ENCODE measurements at places on chromosomes 3 and 15.
A peak's percentile ranks its signal among the peaks of the same experiment; 100 is the strongest.

DNA sequence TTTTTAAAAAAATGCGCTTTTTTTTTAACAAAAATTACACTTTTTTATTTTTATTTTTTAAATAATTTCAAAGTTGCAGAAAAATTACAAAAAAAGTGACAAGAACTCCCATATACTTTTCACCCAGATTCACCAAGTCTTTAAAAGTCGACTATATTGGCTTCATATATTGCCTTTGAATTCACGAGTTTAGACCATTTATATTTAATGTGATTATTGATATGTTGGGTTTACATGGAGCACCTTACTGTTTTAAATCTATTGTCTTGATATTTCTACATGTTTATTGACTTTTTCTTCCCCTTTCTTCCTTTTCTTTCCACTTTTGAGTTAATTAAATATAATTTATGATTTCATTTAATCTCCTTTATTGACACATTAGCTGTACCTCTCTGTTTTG, 127.2 kb downstream of the OPA1 start:
- DNase-seq = no peak

GRCh38 chr15:52657338-52657737, 21.9 kb downstream of the ATOSA start:
- no peak for DNase-seq

- DNase-seq = no peak
These were observed 41.0 kb upstream of the LIMD1 start for GRCh38 chr3:45553469-45553974.

- DNase-seq = peak; percentile 60
These were observed 21.6 kb upstream of the PSTPIP1 start for GRCh38 chr15:76973362-76973743.

GRCh38 chr3:69948246-69948862, 51.2 kb upstream of the SAMMSON start:
- no peak for DNase-seq

- no peak for DNase-seq
These were observed 3.7 kb downstream of the CHRNA3 start for GRCh38 chr15:78617076-78617475.

- DNase-seq = peak; percentile 35
These were observed 397.6 kb downstream of the FOXP1 start for GRCh38 chr3:71185733-71186455.

- no peak for DNase-seq
These were observed 87.6 kb upstream of the MYZAP start for GRCh38 chr15:57503911-57504598.

- DNase-seq = no peak
These were observed 170.0 kb downstream of the SOX2 start for GRCh38 chr3:181881749-181882148.

- no peak for DNase-seq
These were observed 215.8 kb downstream of the KCNH8 start for GRCh38 chr3:19364148-19364547.

DNA sequence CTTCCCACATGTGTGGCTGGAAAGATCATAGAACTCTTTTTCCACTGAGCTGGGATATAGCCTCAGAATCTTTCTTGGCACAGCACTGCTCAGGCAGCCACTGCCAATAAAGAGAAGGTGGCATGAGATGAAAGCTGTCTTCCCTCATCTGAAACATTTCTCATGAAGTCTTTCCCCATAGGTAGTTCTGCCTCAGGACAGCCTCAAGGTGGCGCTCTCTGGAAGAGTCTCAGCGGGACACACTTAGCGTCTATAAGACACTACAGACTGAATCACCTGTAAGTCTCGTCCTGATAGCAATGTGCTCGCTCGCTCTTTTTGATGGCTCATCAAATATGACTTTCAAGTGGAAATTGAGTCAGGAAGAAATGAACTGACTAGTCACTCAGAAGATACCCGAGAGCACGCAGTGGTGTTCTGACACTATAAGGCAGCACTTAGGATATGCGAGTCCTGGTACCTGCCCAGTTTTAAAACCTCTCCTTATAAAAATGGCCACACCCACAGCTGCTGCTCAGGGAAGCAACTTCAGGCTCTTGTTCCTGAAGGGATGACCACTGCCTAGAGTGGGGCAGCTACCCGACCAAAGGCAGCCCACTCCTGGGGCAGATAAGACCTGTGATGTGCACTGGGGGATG, 269.5 kb downstream of the SUCLG2 start:
- peak; percentile 15 for DNase-seq

DNA sequence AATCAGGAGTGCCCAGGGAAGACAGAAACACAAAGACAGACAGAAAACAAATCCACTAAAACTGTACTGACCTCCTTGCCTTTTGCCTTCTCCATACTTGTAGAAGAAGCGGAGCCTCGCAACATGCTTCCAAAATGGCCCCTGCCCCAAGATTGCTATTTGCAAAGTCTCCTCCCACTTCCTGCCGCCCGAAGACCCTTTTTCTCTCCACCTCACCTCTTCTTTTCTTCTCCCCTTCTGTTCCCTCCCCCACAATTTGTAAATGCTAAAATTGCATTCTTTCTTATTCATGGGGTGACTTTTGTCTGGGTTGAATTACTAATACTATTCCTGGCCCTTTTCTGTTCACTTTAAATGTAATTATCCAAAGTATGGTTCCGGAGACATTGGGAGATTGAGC, at the start of gene DPPA4:
DPPA4 (minus strand) TSS at position 154 of the 400 bp plus-strand sequence; CDS start at position 125, 29 bp downstream.
- DNase-seq = no peak

- no peak for DNase-seq
These were observed 1.5 kb upstream of the SLC35G2 start for GRCh38 chr3:136817448-136817847.

GRCh38 chr3:134249935-134250716, 533 bp downstream of the RYK start:
- peak; percentile 48 for DNase-seq

DNA sequence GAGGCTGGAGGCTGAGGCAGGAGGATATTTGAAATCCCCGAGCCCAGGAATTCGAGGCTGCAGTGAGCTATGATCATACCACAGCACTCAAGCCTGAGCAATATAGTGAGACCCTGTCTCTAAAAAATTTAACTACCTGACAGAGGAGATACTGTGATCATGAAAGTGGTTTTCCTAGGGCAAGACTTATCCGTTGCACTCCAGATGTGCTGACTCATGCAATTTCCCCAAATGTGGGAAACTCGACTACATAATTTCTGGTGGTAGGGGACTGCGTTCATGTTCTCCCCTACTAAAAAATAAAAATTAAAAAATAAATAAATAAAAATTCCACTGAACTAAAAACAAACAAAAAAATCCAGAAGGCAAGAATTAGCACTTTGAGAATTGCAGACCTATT, 271.7 kb downstream of the SHQ1 start:
- no peak for DNase-seq

DNA sequence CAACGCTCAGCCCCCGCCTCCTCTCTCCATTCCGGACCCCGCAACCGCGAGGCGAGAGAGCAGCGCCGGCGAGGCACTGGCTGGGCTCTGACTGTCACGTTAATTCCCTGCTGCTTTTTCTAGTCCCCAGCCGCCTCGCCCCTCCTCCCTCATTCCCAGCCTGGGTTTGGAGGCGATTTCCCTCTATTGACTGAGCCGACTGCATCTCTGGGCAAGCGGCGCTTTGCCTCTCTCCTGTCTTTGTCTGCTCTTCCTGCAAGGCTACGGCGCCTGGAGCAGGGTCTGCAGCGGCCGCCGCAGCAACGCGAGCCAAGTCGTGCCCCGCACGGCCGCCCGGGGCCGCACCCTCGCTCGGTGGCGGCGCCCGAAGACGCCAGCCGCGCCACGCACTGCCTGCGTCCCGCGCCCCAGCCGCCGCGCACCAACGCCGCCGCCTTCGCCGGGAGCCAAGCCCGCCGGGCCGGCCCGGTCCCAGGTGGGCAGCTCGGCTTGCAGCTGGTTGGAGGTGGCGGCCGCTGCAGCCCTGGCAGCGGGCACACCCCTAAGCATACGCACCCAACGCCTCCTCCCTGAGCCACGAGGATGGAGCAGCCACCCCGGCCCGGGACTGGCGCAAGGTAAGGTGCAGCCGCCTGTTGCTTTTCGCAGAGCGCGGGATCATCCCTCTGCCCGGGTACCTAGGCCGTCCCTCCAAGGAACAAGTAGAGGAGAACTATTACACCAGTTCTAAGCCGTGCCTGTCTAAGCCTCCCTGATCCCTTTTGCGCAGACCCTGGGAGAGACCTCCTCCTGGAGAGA, at the start of gene LRRC3B:
LRRC3B (plus strand) TSS at position 152 of the 798 bp plus-strand sequence. CDS start 86,901 bp downstream, outside the sequence.
- DNase-seq = no peak

- no peak for DNase-seq
These were observed 114.5 kb downstream of the GMPS start for GRCh38 chr3:155984791-155985417.

- DNase-seq = no peak
These were observed 415.3 kb downstream of the TIGIT start for GRCh38 chr3:114709102-114709501.

GRCh38 chr15:96672629-96673028, 342.1 kb downstream of the NR2F2 start:
- no peak for DNase-seq

DNA sequence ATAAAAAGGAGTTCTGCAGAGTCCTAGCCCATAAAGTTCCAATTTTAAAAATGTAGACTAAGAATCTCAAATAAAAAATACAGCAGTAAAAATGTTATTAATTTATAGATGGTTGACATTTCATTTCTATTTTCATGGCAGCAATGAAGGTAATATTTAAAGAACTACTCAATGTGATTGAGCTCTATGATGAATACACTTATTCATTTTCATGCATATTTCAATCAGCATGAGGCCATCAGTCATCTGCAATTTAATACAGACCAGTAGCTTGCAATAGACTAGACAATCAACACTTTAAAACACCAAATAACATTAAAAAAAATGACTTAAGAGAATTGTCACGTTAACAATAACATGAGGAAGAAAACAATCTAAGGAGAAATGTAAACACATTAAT, 1295.8 kb upstream of the ALCAM start:
- no peak for DNase-seq

GRCh38 chr15:69704229-69704628, 251.6 kb downstream of the RPLP1 start:
- no peak for DNase-seq

DNA sequence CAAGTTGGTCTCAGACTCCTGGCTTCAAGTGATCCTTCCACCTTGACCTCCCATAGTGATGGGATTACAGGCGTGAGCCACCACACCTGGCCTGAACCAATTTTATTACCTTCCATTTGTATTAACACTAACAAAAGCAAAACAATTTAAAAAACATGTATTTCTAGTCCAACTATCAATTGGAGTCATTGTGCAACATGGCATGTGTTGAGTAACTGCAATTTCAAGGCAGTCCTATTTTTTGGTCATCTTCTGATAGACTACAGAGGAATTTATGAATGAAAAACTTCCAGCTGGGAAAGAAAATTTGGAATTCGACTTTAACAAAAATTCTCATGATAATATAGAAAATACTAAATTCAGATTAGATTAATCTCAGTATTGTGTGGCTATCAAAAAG, 16.8 kb downstream of the SPTSSB start:
- DNase-seq = no peak

DNA sequence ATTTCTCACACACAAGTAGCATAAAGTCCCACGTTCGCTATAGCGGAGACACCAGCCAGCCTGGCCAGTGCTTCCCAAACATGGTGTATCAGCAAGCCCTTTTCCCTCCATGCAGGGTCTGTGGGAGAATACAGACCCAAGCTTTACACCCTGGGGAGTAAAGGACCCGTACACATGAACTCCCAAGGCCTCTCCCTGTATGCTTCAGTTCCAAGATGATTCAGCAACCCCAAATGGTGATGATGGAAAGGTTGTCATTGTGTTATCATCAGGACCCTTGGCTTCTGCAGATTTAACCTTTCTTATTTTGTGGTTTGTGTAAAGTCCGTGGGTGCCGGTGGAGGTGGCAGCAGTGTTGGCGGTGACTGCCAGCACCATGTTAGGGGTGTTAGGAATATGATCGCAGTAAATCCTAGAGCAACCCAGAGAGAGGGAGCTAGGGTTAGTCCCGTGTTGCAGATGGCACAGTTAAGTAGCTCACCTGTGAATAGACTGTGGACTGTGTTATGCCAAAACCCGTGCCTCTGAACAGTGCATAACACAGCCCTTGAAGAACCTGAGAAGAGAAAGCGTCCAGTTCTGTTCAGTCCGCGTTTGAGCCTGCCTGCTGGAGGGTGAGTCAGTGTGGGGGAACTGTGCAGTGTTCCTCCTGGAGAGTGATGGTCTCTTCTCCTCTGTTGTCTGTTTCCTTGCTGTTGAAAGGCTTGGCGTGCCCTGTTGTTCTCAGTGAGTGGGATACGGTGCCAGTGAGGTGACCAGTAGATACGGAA, 174.3 kb downstream of the APBA2 start:
- DNase-seq = no peak

GRCh38 chr15:62455441-62455921, 290.4 kb upstream of the C2CD4B start:
- DNase-seq = no peak

DNA sequence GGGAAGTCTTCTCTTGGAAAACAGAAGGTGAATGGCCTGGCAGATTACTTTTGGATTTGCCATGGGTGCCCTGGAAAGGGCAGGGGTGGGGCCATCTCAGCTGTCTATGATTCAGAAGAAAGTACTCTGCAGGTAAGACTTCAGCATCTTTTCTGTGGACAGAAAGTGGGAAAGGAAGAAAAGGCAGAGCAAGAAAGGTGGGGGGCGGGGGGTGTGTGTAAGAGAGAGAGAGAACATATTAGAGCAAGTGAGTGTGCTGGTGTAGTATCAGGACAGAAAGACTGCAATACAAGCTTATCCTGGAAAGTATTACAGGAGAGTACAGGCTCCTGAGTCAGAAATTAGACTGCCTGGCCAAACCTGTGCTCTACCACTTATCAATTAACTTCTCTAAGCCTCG, 5.5 kb downstream of the TAGLN3 start:
- DNase-seq = no peak

DNA sequence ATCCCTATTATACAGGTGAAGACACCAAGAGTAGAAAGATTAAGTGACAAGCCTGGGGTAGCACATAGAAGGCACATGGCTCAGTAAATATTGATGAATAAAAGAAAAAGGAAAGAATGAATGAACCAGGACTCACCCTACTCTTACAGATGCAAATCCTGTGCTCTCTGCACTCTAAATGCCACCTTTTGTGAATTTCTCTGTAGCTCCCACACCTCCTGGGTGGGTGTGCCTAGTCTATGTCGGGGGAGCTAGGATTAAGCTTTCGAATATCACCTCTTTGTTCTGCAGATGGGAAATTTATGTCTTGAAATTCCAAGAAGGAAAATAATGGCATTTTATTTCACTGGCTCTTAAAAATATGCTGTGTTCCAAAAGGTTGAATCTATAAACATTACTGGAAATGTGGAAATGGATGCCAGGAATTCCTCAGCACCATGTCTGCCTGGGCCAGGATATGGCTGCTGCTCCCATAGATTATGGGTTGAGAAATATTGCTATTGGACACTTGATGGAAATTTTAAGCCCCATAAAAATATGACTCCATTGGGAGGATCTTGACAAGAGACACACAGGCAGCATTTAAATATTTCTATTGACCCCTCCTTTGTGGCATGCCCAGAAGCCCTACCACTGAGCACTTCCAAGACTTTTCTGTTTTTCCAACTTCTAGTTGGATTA, 43.3 kb downstream of the CCNB2 start:
- no peak for DNase-seq

All from CD4-positive, alpha-beta T cell (primary cell).